ENCODE measurements at places on chromosomes 7 and 10.

- DNase-seq: peak; percentile 77
Observed at GRCh38 chr7:100483090-100483721, 521 bp upstream of the NYAP1 start.

- DNase-seq: no peak
Observed at GRCh38 chr10:113099431-113100183, 149.6 kb downstream of the TCF7L2 start.

DNA sequence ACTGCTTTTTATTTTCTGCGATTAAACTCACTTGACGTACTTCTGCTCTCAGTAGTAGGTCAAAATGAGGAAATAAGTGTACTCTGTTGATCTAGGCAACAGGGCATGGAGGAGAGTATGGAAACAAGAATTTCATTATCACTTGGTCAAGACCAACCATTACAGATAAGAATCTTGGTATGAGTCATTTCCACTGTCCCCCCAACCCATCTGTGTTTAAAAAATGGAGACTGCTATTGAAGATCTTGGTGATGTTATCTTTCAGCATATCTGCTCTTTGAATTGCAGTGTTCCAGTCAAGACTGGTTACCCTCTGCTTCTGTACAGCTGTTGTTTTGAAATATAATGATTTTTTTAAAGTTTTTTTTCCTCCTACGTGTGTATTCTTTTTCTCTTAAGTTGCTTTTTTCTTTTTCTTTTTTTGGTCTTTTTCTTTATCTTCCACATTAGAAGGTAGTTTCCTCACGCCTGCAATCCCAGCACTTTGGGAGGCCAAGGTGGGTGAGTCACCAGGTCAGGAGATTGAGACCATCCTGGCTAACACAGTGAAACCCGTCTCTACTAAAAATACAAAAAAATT, 11.7 kb downstream of the STAM start:
- DNase-seq: peak; percentile 58

GRCh38 chr7:83150310-83150709, 12.4 kb downstream of the PCLO start:
- no peak for DNase-seq

GRCh38 chr10:26216585-26217395, at the start of gene GAD2:
Gene GAD2, plus strand, starts transcription at chr10:26216774. Its CDS starts 36 bp downstream, at chr10:26216810.
- DNase-seq: no peak

- DNase-seq: no peak
Observed at GRCh38 chr10:21194510-21194993, 297.4 kb upstream of the NEBL start.

GRCh38 chr10:79488870-79489269, 23.5 kb upstream of the EIF5AL1 start:
- DNase-seq: no peak

- no peak for DNase-seq
Observed at GRCh38 chr7:134514106-134514505, 13.3 kb upstream of the AKR1B10 start.

- no peak for DNase-seq
Observed at GRCh38 chr7:136868496-136869000, at the start of gene CHRM2. Gene CHRM2, plus strand, starts transcription at chr7:136868652. Its CDS starts 146,214 bp downstream, at chr7:137014866.

- no peak for DNase-seq
Observed at GRCh38 chr7:20913853-20914252, 127.2 kb upstream of the SP8 start.

DNA sequence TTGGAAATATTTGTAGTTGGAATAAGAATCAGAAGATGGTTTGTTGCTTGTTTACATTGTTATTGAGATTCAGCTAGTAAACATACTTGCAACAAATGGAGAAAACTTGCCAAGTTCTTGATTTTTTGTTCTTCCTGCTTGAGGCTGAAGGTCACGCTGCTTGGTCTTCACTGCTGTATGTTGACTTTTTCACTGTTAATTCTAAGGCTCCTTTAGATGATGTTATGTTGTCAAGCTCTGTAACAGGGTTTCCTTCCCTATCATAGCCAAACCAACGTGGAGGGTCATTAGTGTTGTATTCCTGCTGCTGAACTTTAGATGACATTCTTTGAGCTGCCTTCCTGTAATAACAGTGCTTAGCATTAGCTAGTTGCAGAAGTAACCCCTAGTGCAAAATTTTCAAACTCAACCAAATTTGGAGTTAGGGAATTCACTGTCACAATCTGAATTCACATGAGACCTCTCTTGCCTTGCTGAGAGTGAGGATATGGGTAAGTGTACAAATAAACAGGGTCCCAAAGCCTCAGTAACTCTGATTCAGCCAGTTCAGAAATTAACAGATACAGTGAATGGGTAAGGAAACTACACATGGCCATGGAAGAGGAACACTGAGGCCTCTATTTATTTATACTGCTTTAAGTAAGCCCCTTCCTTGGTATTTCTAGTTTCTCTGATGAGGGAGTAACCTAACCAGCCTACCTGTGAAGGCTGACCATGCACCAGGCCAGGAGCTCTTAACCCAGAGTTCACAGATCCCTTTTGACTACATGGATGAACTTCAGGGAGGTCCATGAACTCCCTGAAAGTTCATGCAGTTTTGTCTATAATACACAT, 64.6 kb downstream of the FAM185A start:
- no peak for DNase-seq
